Stimulated activated CD4-positive, alpha-beta T cell treated with anti-CD3 and anti-CD28 coated beads, Interleukin-4, amount 100 ng/mL, for 1 hour (primary cell): ENCODE measurements at places on chromosomes 5 and 9.

- no peak for DNase-seq
Measured at GRCh38 chr5:168140241-168140640, 151.2 kb upstream of the WWC1 start.

DNA sequence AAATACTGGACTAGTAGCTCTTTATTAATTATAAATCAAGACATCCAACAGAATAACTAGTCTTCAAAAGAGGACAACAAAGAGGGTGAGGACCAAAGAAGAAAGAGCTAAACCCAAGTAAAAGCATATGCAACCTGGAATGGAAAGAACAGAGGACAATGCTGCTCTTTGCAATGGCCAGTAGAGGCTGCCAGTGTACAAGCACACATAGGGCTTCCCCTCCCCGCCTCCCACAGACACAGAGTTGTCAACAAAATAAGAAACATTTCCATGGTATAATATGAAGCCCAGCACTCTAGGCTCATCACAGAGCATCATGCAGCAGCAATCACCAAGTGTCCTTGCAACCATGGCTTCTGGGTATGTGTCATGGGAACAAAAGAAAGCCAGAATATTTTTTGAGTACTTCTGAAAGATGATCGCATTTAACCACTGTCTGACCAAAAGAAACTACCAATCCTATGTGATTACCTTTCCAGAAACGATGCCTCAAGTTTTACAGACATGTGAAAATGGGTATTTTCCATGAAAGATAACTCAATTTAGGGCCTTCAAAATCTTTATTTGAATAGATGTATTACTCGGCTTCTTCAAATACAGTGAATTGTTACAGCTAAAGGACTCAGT is 58.1 kb downstream of the RFX3 start:
- peak; percentile 52 for DNase-seq

DNA sequence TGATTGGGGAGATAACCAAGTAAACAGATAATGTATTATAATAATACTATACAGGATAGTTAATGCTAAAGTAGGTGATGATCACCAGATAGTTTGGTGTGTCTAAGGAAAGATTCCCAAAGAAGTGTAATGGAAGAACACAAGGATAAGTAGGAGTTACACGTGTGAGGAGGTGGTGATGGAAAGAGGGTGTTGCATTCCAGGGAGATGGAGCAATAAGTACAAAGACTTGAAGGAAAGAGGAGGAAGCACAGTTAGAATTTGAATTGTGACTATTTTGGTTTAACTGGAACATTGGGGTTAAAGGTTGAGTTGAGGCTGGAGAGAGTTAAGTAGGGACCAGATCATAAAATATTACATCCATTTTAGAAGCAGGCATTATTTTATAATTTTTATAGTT is 76.9 kb downstream of the IPO11 start:
- no peak for DNase-seq

DNA sequence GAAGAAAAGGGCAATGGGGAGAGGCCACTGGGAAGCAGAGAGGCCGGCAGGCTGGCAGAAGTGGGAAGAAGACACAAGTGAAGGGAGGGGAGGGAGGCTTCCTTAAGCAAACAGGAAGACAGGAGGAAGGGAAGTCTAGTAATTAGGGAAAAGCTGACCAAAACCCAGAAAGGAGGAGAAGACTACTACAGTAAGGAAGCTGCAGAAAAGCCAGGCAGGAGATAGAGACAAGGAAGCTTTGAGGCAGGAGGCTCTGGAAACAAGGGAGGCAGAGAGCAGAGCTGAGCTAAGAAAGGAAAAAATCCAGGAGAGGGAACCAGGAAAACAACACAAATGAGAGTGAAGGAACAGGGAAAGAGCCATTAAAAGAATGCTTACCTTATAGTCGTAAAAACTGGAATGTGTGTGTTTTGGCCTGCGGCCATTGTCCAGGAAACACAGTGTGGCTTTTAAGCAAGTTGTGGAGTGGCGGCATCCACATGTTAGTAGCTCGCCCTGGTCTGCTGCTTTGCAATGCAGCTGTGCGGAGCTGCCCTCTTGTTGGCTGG is 317.1 kb upstream of the CLINT1 start:
- no peak for DNase-seq

GRCh38 chr5:62538017-62538942 is 40.3 kb upstream of the LRRC70 start:
- DNase-seq = no peak

- DNase-seq = no peak
Measured at GRCh38 chr5:57896576-57896975, 414.0 kb upstream of the ACTBL2 start.

DNA sequence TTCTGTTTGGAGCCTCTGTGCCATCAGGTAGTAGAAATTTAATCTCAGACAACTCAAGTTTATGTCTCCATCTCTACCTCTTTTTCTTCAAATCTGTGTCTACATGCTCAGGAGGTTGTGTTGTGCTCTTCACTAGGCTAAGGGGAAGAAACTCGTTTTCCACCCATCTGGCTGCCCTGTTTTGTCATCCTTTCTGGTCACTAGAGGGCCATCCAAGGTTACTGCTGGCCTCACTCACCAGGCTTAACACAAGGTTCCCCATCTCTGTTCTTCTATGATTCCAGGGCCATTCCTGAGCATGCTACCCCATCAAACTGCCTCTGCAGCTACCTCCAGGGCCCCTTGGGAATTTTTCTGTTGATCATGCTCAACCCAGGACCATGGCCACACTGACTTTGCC is 213.3 kb upstream of the FBXL7 start:
- no peak for DNase-seq

DNA sequence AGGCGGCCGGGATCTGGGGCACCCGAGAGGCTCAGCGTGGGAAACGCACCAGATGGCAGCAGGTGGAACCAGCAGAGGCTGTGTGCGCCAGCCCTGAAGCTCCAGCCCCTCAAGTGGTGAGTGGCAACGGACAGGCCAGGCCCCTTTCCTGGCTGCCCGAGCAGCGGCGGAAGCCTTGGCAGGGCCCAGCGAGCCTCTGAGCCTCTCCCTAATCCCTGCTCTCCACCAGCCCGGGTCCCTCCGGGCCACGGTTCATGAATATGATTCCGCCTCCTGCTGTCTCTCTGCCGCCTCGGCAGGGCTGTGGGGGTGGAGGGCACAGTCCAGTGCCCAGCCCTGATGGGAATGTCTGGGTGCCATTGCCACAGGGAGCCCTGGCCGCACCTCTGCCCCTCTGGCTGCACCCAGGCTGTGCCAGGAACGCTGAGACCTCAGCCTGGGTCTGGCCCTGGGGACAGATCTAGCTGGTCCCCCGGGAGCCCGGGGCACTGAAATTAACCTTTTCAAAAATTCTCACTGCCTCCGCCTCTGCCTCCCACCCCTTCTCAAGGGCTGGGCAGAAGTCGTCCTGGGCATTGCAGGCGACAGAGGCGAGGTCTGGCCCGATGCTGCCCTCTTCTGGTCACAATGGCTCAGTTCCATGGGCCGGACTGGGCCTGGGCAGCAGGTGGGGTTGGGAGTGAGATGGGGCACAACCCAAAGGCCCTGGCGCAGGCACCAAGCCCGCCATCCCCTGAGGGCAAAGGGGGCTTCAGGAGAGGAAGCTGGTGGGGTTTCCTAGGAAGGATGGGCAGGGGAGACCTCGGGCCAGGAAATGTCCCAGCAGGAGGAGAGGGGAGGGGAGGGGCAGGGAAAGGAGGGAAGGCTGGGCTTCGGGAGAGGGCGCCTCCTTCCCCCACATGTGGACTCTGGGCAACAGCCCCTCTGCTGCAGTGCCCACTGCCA is 20.3 kb downstream of the CCDC187 start:
- peak; percentile 72 for DNase-seq

GRCh38 chr5:143153332-143154119 is 250.0 kb downstream of the NR3C1 start:
- DNase-seq = no peak

DNA sequence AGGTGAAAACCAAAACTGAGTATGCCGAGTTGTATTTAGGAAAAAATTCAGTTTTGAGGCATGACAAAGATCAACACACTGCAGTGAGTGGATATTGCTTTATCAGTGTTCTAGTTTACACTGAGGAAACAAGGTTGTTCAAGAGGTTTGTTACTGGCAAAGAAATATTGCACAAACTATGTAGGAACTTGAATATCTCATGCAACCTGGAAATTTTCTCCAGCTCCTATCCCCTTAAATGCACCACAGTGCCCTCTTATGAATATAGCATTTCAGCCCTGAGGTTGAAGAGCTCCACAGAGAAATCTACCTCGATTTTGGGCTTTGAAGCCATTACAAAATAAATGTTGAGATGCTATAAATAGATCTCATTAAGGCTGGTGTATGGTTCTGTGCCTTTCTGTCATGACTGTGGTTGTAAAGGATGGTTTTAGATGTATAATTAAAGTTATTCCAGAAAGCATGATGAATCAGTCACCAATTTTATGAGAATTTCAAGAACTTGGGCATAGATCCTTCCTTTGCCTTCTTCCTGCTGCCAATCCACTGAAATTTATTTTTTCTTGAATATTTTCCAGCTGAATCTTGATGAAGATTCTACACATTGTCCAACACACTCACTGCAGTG is 159.3 kb downstream of the SPATA31D1 start:
- no peak for DNase-seq

DNA sequence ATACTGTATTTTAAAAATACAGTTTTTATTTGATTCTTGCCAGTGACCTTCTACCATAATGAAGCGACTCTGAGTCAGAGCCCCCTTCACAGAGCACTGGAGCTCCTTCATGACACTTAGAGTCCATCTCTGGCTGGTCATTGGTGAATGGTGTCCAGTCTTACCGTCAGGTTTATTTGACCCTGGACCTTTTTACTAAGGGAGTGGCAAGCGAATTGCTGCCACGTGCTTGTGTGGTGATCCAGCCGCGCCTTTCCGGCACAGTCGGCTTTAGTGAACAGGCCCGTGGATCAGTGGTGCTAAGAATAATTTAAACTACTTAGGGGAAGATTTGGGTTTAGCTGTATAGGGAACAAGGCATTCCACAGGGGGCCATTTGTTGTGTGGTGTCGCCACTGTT is 48.5 kb downstream of the PRRC2B start:
- no peak for DNase-seq

DNA sequence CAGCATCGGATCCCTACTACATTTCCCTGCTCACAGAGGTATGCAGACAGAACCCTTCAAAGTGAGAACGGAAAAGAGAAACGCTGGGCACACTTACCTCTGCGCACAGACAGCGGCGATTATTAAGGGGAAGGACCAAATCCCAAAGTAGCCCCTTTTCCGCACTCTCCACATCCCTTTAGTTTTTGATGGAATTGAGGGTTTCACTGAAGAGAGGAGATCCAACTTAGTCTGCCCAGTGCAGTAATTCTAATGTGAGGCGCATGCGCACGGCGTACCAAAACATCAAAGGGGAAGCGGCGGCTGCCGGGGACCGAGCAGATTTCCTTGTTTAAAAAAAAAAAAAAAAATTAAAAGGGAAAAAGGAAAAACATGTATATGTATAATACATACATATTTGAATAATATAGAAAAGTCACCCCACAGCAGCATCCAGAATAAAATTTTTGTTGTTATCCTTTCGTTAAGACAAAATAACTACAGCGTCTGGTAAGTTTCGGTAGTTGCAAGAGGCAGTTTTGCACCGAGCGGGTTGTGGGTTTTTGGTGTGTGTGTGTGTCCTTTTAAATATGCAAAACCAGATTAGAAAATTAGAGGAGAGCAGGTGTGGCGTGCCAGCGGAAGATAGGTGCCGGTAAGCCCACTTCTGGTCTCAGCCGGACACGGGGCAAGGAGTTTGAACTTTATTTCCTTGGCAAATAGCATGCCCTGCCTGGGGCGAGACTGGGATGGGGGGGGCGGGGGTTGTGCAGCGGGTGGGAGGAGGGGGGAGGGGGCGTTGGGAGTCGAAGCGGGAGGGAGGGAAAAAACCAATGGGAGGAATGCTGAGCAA is at the start of gene GABRB2:
GABRB2 (minus strand) TSS at position 256 of the 832 bp plus-strand sequence; CDS start at position 174, 82 bp downstream.
- DNase-seq = peak; percentile 34
